Stimulated activated CD4-positive, alpha-beta T cell treated with anti-CD3 and anti-CD28 coated beads, Interleukin-15, amount 100 ng/mL, for 48 hours (primary cell): ENCODE measurements at places on chromosomes 3 and 15.

- no peak for DNase-seq
Observed at GRCh38 chr3:194514626-194515025, 27.8 kb upstream of the ATP13A3 start.

- no peak for DNase-seq
Observed at GRCh38 chr15:63946524-63947065, 99.7 kb downstream of the DAPK2 start.

DNA sequence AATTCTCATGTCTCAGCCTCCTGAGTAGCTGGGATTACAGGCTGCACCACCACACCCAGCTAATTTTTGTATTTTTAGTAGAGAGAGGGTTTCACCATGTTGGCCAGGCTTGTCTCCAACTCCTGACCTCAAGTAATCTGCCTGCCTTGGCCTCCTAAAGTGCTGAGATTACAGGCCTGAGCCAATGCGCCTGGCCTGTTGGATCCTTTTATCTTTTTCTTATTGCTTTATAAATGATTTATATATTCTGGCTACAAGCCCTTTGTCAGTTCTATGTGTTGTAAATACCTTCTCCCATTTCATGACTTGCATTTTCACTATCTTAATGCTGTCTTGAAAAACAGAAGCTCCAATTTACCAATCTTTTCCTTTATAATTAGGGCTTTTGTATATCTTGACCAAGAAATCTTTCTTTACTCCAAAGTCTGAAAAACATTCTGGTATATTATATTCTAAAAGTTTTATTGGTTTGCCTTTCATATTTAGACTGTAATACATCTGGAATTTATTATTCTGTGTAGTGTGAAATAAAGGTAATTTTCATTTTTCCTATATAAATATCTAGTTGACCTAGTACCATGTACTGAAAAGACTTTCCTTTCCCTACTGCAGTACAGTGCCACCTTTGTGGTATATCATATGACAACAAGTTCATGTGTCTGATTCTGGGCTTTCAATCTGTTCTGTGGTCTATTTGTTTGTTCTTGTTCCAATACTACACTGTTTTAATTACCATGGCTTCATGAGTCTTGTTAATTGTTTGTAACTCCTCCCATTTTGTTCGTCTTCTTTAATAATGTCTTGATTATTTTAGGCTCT is 52.9 kb upstream of the RNU6-1 start:
- DNase-seq = no peak

- DNase-seq = no peak
Observed at GRCh38 chr15:57895291-57895690, 170.2 kb downstream of the ALDH1A2 start.

- DNase-seq = no peak
Observed at GRCh38 chr3:14553871-14554270, 13.7 kb upstream of the GRIP2 start.

DNA sequence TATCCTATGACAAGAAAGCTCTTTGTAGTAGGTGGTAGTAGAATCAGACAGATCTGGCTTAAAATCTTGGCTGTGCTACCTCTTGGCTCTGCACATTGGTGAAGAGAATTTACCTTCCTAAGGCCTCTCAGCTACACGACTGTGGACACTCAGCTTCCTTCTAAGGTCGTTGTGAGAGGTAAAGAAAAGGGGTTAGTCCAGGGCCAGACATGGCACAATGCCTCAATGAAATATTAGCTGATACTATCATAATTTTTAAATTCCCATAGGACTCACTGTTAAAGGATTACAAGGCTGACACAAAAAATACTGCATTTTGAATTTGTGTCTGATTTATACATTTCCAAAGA is 80.4 kb downstream of the IGF1R start:
- no peak for DNase-seq

- DNase-seq = no peak
Observed at GRCh38 chr3:143000528-143000927, 842 bp upstream of the U2SURP start.

DNA sequence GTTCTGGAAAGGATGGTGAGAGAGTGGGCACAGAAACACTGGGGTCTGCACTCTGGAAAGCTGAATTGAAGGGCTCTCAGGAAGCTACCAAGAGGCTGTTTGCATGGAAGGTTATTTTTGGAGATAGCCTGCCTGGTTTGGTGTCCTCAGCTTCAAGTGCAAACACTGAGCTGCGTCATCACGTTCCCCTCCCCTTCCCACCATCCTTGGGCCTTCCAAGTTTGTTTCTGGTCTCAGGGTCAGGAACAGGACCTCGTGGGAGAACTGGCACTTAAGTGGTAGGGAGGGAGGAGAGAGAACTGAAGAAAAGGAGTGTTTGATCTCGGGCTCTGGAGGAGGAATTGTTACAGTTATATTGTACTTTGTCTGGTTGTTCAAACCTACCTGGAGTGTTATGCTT is 10.6 kb downstream of the ST6GAL1 start:
- DNase-seq = no peak

GRCh38 chr15:32028921-32029320 is 1.4 kb upstream of the CHRNA7 start:
- no peak for DNase-seq

- DNase-seq = no peak
Observed at GRCh38 chr3:110564674-110565073, 506.9 kb upstream of the NECTIN3 start.

GRCh38 chr3:178518660-178519396 is 17.4 kb upstream of the KCNMB2 start:
- DNase-seq = no peak

DNA sequence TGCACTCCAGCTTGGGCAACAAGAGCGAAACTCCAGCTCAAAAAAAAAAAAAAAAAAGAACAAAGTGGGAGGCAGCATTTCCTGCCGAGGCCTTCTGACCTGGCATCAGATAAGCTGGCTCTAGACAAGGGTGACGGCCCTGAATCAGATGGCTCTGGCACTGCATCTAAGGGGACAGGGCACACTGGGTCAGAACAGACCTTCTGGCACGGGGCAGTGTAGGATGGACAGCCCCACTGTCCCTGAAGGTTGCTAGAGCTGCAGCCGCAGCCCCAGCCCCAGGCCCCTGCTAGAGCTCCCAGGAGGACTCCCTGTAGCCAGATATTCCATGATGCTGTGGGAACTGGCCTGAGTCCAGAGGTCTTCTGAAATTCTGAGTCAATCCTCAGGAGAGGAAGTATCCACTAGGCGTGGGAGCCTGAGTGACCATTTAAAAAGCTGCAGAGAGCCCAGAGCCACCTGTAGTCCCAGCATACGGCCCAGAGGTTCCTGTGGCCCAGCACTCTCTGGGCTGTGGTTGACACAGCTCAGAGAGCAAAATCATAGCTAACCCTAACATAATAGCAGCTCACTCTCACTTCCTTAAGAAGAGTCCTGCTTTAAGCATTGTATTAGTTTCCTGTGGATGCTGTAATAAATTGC is 69.2 kb upstream of the MFGE8 start:
- no peak for DNase-seq

DNA sequence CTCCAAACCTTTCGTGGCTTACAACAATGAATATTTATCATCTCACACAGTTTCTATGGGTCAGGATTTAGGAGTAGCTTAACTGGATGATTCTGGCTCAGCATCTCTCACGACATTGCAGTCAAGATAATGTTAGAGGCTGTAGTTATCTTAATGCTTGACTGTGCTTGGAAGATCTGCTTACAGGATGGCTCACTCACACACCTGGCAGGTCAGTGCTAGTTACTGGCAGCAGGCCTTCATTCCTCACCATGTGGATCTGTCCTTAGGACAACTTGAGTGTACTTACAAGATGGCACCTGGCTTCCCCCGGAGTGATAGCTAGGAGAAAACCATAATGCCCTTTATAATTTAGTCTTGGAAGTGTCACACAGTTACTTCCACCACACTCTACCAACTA is 32.8 kb upstream of the OXTR start:
- no peak for DNase-seq
